Activated naive CD4-positive, alpha-beta T cell treated with anti-CD3 and anti-CD28 coated beads, Interleukin-2, amount 50 U/mL, for 72 hours (primary cell): ENCODE measurements at places on chromosomes 7 and 10.

DNA sequence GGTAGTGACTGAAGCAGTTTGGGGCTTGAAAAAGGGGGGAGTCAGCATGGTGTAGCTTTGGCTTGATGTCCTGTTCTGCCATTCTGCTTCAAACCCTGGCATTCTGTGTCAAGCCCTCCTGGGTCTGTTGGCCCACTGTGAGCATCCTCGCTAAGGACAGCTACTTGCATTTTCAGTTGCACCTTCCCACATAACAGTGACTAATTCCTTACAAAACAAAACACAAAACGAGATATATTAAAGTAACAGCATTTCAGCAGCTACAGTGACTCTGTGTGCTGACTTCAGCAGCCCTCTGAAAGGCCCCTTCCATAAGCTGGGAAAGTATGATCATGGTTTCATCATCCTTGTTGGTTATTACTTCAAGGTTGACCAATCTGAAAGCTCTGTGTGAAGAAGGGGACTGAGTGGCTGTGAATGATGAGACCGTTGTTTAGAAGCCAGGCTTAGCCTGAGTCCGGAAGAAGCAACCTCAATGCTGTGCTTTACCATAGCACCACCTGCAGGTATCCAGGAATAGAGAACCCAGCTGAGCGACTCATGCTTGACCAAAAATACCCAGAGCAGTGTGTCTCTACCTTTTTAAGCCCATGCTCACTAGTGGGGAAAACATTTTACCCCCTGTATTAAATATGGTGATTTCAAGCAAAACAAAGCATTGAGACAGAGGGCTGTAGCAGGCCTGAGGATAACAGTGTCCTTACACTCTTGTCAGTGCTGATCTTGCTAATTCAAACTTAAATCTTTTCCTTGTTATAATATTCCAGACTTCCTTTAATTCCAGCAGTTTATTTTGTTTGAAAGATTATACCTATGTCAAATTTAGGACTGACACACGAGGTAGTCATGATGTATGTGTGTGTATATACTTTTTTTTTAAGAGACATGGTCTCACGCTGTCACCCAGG lies 42.6 kb upstream of the CC2D2B start:
- no peak for DNase-seq

DNA sequence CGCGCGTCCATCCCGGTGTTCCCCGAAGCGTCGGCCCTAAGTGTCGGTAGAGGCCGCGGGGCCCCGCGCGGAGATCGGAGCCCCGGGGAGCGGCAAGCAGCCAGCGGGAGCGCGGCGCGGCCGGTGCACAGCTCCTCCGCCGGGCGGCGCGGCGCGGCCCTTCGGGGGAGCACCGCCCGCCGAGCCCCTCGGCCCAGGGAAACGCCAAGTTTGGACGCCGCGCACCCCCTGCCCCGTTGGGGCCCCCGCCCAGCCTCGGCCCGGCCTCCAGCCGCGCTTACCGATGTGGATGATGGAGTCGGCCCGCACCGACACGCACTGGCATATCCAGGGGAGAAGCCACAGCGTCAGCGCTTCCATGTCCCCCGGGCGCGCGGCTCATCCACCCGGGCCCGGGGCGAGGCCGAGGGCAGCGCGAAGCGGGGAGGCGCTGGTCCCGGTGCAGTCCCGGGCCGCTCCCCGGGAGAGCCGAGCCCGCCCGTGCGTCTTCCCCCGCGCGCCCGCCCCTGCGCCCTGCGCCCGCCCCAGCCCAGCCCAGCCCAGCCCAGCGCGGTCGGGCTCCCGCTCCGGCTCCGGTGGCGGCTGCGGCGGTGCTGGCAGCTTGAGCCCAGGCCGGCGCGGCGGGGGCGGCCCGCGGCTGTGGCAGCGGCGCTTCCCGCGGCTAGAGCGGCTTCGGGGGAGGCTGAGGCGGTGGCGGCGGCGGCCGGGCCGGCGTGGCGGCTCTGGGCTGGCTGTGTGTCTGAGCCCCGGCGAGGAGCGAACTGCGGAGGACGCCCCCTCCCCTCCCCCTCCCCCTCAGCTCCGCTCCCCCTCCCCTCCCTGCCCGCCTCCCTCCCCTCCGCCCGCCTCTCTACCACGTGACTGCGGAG lies at the start of gene GRID1:
Gene GRID1, minus strand, starts transcription at position 763 of the 869 bp plus-strand sequence.
- DNase-seq = peak; percentile 53

DNA sequence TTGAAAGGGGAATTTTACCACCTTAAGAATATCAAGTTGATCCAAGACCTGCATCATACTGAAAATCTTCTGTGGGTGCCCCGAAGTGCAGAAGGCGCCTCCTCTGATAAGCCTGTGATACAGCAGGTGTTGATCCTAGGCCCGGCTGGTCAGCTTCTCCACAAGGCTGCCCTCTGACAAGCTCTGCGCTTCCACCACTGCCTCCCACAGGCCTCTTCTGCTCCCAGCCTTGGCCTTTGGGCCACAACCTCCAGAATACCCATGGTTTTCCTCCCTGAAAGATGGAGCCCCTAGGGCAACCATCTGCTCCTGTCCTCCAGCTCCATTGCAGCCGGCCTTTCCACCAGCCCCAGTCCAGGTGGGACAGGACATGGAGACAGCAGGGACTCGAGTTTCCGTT lies 5.6 kb upstream of the OGDHL start:
- DNase-seq = no peak

- DNase-seq = no peak
Measured at GRCh38 chr7:107167483-107168232, 1.1 kb upstream of the HBP1 start.

DNA sequence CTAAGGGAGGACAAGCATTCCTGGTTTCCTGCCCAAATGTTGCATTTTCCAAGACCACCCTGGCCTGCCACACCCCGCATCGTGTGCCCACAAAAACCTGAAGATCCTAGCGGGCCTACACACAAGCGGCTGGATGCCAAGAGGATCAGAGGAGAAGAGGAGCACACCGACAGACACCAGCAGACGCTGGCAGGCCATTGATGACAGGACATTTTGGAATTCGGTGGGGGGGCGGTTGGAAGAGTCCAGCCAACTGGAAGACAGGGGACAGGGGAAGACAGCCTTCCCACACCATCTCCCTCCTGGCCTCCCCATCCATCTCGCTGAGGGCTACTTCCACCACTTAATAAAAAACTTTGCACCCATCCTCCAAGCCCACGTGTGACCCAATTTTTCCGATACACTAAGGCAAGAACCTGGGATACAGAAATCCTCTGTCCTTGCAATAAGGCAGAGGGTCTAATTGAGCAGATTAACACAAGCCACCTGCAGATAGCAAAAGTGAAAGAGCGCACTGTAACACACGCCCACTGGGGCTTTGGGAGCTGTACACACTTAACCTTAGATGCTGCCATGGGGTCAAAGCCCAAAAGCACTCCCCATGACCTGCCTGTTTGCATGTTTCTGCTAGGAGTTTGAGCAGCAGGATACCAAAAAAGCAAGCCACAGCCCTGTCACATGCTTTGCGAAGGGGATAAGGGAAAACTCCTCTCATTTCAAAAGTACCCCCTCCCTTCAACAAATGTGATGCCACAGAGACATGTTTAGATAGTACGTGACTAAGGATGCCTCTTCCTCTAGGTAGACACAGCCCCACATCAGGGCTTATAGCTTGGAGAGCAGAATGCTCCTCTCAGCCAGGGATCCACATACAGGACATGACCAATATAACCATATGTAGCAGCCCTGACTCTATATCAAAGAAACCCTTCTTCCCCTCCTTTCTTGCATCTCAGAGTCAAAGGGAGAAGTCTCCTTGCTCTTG lies 13.4 kb upstream of the SMNDC1 start:
- DNase-seq = no peak

DNA sequence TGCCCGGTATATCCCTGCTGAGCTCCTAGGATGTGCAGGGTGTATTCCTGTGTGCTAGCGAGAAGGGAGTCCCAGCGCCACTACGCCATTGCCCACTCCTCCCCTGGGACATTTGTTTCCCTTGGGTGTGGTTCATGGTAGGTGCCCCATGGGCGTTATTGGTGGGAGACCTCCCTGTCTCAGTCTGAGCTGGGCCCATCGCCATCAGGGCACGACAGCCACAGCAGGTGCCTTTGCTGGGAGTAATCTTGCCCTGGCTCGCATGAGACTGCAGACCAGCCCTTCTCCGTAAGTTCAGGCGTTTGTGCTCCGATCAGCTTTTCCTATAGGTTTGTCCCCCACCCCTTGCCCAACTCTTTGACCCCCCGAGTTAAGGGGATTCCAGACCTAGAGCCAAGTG lies 137.3 kb upstream of the SH2B2 start:
- no peak for DNase-seq

- no peak for DNase-seq
Measured at GRCh38 chr10:14382022-14382421, 51.3 kb upstream of the FRMD4A start.
